ENCODE measurements at places on chromosomes 12 and 14. TPM values are rescaled to one million over a fixed set of nuclear protein-coding genes. Genes with fewer than 3 reads are reported as not detected.

The KRT1 gene
- total RNA-seq: not detected

- no peak for DNase-seq
- H3K27me3 ChIP-seq: no peaks in the 10 kb centered on the region
- peaks cover 7% of the 10 kb centered on the region for H3K36me3 ChIP-seq
- H3K4me3 ChIP-seq: no peak overlapping the region
- no peak overlapping the region for H3K27ac ChIP-seq
- H3K4me1 ChIP-seq: peaks cover 10% of the 10 kb centered on the region
Observed at GRCh38 chr12:32609966-32610365, 69.1 kb upstream of the DNM1L start.

DNA sequence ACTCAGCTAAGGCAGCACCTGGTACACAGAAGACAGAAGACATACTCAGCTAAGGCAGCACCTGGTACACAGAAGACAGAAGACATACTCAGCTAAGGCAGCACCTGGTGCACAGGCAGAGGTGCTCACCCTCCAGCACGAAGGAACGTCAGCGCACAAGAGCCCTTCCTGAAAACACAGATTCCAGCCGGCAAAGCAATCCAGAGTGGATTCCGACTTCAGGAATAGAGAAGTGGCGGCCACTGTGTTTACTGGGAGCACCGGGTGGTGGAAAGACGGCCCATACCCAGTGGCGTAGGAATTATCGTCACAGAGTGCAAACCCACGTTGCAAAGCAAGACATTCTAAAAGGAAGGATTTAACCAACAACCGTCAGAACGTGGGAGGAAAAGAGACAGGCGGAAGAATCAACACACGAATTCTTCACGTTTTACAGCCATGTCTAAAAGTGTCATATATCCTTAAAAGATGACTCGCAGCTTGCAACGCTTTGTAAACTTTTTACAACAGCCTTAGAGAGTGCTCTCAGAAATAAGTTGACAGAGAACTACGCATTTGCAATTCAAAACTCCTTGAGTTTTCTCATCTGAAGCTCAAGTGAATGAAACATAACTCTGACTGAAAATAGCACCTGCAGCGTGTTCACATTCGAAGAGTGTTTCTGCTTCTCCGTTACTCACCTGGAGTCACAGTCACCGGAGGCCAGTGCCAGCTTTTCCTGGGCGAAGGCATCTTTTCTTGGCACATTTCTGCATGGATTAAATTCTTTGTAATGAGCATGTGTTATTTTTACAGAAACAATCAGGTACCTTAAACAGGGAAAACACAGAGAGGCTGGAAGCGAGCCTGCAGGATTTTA, 55.8 kb upstream of the GALNT9 start:
- H3K4me1 ChIP-seq: no peaks in the 10 kb centered on the region
- no peaks in the 10 kb centered on the region for H3K36me3 ChIP-seq
- H3K4me3 ChIP-seq: no peak overlapping the region
- DNase-seq: no peak

The CDCA3 gene
- 104 TPM for total RNA-seq

DNA sequence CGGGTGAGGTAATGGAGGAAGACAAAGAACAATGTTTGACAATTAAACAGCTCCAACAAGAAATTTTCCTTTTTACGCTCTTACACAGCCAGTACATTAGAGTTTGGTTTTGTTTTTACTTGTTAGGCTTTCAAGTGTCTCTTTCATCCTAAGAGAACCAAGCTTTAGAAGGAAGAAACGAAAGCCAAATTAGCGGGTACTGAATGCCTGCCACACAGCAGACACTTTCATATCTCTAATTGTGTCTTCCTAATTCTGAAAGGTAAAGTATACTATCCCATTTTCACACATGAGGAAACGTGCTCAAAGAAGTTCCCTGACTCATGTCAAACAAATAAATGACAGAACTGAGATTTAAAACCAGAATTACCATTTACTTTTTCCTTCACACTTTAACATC, 65.0 kb downstream of the CDK17 start:
- no peak for DNase-seq
- H3K27ac ChIP-seq: no peak overlapping the region
- 0 out of 2 replicates have a peak, but pooled peaks cover 7% of the 10 kb centered on the region for H3K36me3 ChIP-seq
- no peaks in the 10 kb centered on the region for H3K27me3 ChIP-seq
